Hematopoietic multipotent progenitor cell treated with erythropoietin and hydrocortisone succinate and interleukin-3 and kit ligand, for 4 days (in vitro differentiated cells): ENCODE measurements at places on chromosomes 13 and 19.

DNA sequence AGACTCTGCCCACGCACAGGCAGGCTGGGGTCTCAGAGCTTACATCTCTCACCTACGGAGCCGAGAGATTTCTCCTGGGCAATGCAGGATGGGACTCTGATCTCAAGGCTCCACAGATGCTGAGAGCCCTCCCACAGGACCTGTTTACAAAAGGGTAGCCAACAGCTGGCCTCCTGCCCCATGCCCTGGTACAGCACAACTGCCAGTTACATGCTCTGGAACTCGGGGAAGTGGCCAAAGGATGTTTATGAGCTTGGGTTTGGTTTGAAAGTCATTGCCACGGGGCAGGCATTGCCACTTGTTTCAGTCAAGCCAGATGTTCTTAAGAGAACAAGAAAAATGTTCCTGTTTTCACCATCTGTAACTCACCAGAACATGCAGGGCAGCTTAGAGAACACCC is 3.5 kb downstream of the DHRS12 start:
- peak; percentile 42 for DNase-seq

DNA sequence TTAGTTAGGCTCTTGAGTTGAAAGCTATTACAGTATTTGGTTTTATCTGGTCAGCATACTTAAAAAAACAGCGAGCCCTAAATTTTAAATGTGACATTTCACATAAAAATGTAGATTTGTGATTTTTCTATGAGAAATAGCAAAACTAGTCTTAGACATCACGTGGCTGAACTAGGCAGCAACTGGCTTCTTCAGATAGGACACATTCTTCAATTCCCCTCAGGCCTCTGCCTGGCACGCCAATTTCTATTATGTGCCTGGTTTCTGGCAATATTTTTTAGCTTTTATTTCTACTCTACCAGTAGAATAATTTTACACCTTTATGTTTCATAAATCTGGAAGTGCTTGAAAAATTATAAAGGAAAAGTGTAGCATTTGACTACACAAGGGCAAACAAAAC is 433.7 kb downstream of the DIAPH3 start:
- DNase-seq: no peak

DNA sequence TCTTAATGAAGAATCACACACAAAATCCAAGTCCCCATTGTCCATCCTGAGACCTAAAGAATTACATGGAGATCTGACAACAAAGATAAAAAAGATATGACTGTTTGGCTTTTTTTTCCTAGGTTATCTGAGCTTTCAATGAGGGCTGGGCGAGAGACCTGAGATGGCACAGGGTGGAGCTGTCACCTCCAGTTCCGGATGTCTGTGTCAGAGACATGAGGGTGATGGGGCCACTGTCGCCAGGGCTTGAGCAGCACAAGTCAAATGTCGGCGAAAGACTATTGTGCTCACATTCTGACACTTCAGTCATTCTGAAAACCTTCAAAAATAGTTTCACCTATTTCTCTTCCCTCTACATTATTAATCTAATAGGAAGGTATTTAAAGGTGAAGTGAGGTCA is 65.7 kb downstream of the SLC7A1 start:
- no peak for DNase-seq

GRCh38 chr13:95536632-95537241 is 15.8 kb upstream of the CLDN10 start:
- DNase-seq: peak; percentile 81

GRCh38 chr13:99464441-99464949 is 36.8 kb upstream of the TM9SF2 start:
- DNase-seq: no peak

- no peak for DNase-seq
Measured at GRCh38 chr19:13400296-13400695, 106.0 kb downstream of the CACNA1A start.

DNA sequence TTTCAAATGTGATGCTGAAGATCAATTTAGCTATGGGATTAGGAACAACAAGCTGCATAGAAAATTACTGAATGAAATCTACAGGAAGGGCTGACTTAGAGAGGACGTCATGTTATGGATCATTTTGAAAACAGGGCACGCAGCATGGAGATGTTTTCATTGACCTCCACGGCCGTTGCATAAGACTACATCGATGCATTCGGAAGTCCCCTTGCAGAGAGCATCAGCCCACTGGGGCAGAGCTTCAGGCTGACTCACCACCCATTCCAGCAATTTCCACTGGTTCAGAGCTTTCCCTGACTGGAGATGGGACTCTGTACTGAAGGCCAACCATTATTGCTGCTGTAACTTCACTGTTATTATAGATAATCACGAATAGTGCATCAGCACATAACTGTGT is 305.3 kb downstream of the IRS2 start:
- no peak for DNase-seq

DNA sequence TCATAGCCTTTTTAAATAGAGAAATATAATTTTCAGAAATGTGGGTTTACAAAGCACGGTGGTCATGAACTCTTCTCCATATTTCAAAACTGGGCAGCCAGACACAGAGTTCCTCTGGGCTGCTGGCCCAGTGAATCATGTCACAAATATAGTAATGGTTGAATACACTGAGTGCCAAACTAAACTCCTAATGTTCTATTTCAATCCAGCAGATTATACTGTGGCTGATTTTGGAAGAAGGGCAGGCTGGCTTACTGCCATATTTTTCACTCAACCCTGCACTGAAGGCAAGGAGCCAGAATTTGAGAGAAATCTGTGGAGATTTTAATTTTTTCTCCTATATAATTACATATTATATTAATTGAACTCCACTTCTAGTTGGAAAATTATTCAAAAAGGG is 17.0 kb upstream of the PRR20A start:
- no peak for DNase-seq

GRCh38 chr13:97212004-97212403 is 10.1 kb upstream of the MBNL2 start:
- DNase-seq: no peak

DNA sequence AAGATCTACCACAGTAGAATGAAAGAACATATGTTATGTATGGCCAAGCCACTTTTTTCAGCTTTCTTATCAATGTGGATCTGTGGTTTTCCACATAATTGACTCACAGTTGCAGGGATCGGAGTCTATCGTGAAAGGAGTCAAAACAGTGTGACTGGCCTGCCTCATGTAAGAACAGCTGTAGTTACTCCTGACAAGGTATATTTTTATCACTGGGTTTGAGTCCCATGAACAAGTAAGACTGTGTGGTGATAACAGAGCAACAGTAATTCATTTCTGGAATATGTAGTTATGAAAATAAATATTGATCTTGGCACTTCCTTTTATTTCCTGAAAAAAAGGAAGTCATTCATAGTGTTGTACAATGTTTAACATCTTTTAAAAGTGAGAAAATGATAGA is 416.6 kb downstream of the KLF12 start:
- DNase-seq: peak; percentile 72

DNA sequence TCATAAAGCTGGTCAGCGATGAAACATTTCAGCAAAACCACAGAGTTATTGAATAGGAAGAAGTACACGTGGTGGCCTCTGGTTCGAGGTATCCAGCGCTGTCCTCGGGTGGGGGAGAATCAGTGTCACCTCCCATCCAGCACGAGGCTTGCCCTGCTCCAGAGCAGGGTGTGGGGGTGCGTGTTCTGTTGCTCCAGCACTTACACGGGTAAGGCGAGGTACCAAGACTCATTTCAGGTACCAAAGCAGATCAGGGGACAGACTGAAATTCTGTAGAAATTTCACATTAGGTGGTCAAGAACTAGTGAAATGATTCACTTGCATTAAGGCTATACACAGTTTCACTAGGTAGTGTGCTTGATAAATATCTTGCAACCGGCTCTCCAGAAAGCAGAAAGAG is 164.2 kb upstream of the SOX1 start:
- no peak for DNase-seq

GRCh38 chr19:48454150-48454730 is 1.1 kb upstream of the KCNJ14 start:
- no peak for DNase-seq

DNA sequence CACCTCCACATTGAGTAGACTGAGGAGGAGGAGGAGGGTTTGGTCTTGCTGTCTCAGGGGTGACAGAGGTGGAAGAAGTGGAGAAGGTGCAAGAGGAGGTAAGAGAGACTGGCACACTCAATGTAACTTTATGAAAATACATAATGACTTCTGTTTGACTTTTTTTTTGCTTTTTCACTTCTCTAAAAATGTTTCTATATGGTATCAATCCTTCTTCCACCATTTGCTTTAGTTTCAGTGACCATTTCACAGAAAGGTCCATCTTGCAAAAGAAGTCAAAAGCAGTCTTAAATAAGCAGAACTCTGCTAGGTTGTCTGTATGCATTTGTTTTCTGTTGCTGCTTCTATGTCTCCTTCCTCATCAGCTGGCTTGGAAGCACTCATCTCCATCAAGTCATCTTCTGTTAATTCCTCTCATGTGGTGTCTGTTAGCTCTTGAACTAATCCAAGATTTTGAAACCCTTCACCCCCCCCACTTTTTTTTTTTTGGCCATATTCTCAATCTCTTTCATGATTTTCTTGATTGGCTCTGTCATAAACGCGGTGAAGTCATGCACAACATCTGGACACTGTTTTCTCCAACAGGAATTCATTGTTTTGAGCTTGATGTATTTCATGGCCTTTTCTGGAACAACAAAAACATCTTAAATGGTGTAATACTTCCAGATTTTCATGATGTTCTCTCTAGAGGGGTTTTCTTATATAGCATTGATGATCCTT is 80.8 kb downstream of the KL start:
- no peak for DNase-seq

DNA sequence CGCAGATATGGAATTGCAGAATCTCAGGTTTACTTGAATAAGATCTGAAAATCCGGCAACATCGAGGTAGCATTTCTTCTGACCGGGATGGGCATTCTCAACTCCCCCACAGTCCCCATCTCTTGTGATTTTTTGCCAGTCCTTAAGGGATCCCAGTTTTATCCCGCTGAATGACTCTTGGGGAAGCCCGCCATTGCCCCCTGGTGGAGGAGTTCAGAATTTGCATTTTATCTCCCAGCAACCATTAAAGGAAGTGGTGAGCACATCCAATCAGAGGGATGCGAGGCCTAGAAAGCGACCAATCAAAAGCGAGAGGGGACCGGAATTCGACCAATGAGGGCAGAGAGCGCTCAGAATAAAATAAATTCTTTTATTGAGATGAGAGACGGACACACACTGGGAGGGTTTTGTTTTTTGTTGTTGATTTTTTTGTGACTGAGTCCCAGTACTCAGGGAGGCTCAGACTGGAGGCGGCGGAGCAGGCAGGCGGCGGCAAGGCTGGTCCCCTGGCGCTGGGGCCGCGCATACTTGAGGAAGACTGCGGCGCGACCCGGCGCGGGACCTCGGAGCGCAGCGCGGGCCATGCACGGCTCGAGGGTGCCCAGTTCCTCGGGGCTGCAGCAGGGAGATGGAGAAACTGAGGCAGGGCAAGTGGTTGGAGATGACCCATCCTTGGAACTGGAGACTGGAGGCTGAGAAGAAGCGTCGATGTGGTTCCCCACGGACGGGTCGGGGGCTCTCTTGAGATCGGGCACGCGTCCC is 3.9 kb upstream of the TTC9B start:
- DNase-seq: peak; percentile 93

DNA sequence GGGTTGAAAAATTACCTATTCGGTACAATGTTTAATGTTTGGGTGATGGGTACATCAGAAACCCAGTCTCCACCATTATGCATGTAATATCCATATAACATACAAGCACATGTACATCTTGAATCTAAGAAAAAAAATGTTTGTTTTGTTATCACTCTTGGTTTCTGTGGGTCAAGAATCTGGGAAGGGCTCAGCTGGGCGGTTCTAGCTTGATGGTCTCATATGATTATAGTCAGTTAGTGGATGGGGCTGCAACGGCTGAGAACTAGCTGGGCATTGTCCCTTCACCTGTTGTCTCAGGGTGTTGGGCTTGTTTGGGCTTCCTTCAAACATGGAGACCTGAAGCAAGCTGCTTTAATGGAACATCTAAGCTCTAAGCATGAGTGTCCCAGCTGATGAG is 4.7 kb downstream of the ADGRE3 start:
- no peak for DNase-seq

DNA sequence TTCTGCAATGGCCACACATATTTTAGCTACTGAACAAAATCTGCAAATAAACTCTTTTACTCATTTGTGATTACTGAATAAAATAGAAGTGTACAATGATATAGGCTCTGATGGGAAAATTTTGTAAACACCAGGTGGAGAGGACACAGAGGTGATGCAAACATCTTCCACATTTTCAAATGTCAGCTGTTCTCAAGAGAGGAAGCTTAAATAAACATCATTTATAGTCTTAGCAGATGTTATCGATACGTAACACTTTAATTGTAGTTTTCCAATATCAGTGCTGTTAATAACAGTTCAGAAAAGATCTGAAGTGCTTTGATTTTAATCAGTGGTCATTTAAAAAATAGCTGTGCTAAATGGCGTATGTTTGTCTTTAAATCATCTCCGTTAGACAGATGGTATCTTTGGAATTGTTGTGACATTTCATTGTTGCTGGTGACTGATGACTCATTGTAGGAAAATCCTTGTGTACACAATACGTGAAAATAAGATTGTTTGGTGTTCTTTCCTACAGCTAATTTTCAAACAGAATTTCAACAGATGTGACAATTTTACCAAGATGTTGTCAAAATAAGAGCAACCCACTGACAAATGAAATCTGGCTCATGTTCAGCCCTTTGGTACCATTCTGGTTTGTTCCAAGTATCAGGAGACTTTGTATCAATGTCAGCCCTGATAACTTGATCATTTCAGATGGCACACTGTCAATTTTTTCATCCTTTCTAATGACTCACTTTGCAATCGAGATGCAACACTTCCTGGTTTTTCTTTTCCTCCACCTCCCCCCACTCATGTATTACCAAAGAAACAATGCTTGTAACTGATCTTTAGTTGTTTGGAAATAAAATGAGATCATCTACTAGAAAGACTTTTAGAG is 516.0 kb downstream of the DCT start:
- DNase-seq: no peak

- no peak for DNase-seq
Measured at GRCh38 chr13:39767791-39768517, 112.5 kb downstream of the COG6 start.

GRCh38 chr19:45947926-45948325 is 25.7 kb downstream of the NOVA2 start:
- no peak for DNase-seq

- DNase-seq: no peak
Measured at GRCh38 chr13:94854688-94855087, 142.3 kb upstream of the SOX21 start.

DNA sequence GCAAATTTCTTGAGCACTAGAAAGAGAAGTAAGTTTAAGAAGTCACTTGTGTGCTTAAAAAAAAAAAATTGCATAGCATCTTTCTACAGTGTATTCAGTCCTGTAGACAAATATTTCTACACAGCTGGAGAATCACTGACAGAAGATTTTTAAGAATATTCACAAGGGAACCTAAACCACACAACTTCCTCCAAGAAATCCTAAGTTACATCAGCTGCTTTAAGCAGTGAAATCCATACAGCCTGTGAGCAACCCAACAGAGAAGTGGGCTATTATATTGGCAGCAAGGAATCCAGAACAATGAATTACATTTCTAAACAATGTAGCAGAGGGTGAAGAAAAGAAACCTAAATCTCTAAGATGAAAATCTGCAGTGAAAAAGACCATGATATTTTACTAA is 1.5 kb downstream of the DOCK9 start:
- peak; percentile 11 for DNase-seq
